ENCODE measurements at places on chromosomes 12 and 14.

DNA sequence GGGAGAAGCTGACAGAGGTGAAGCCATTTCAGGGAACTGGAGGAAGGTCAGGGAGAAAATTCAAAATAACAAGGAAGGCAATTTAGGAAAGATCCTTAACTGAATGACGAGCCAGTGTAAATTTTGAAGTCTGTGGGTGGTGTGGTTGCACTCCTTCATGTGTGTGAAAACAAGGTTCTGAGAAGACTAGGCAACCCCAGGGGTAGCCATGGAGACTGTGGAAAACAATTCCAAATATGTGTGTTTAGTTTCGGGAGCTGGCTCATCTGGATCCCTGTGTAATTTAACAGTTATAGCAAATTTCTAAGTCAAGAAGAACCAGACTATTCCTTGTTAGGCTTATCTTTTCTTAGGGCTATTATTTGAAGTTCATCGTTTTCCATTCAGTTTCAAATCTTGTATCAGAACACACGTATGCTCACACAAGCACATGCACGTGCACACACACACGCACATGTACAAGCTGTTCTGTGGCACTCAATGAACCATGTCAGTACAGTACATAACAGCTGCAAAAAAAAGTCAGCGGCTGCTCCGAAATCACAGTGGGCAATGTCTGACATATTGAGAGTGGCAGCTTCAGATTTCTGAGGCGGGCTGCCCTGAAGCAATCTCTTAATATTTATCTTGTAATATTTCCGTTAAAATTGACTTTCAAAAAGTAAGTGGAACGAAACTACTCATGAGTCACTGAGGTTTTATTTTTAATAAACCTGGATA is 411.2 kb downstream of the AEBP2 start:
- DNase-seq, result no peak

GRCh38 chr12:4768341-4768740 is 48.1 kb downstream of the GALNT8 start:
- no peak for DNase-seq

GRCh38 chr14:101242442-101243385 is 318.6 kb upstream of the DIO3 start:
- DNase-seq, result no peak

DNA sequence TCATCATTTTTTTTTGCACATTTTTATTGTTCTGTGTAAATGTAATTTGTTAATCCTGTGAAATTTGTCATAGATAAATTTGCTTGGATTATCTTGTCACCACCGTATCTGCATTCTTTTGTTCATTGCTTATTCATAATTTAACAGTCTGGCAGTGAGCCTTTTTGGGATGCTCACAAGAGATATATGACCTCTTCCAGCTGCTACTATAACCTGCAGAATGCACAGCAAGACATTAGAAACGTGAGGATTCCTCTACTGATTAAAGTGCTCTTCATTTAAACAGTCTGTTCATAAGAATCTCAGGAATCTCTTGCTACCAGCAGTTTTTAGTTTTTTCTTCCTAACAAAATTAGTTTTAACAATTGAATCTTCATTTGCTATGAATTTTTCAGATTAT is 9.1 kb downstream of the NPAS3 start:
- no peak for DNase-seq

GRCh38 chr12:6853626-6854025 is 1.7 kb downstream of the USP5 start:
- no peak for DNase-seq

DNA sequence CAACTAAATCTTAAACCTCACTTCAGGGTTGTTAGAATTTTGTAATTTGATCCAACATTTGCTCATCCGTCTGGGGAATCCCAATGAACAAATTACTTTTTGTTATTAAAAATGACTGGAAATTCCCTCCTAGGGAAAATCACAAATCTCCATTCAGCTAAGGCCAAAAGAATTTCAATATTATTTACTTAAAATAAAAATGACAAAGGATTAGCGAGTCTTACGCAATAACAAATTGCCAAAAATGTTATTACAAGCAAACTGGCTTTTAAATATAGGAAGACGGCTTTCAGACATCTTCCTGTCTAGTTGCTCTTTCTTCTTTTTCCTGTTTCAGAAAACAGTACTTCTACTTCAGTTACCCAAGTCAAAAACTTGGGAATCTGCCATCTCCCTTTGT is 92.4 kb upstream of the TSPAN8 start:
- DNase-seq, result no peak

DNA sequence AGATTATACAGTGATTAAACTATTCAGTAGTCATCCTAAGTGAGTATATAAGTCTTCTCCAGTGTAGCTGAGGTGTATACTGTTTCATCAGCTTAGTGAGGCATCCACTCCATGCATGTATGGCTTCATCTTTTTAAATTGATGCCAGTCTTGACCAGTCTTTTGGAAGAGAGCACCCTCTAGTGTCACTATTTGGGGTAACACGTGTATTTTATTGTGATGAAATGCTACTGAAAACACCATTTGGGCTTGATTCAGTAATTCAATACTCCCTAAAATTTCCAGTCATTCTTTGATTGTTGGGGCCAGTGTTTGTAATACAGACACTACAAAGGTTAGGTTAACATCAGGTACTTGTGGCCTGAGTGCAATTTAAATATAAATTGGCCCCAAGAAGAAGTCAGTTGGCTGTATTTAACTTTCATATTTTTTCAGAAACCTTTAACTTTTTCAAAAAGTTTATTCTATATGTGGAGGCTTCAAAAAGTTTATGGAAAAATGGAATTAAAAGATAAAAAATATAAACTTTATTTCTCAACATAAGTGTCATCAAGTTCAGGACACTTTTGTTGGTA is 35.3 kb downstream of the MIPOL1 start:
- no peak for DNase-seq

- no peak for DNase-seq
Measured at GRCh38 chr12:98405805-98406366, 109.5 kb upstream of the TMPO start.

- no peak for DNase-seq
Measured at GRCh38 chr14:85061256-85061655, 468.7 kb upstream of the FLRT2 start.

- no peak for DNase-seq
Measured at GRCh38 chr12:184811-185575, 29.0 kb downstream of the SLC6A12 start.

- peak; percentile 74 for DNase-seq
Measured at GRCh38 chr12:127145929-127146789, 1120.8 kb upstream of the TMEM132C start.

- no peak for DNase-seq
Measured at GRCh38 chr12:42426746-42427145, 100.8 kb downstream of the PPHLN1 start.

GRCh38 chr14:30681752-30682355 is 59.7 kb downstream of the SCFD1 start:
- DNase-seq, result no peak

DNA sequence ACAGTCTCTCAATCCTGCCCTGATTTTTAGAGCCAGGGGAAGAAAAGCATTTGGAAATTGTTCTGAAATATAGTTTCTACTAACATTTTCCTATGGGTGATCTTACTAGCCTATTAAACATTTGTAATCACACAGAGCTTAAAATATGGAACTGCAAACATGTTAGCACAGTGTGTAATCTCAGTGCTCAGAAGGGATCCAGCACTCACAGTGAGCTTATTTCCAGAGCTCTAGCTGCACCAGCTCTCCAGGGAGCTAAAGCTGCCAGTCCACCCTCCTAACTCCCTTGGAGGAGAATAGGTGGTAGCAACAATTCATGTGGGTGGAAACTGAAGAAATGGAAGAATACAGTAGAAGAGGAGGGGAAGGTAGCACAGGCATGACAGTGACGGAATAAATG is 64.9 kb upstream of the SYT1 start:
- no peak for DNase-seq

- no peak for DNase-seq
Measured at GRCh38 chr12:98388126-98388525, 127.3 kb upstream of the TMPO start.

- no peak for DNase-seq
Measured at GRCh38 chr12:105740970-105741725, 397.6 kb downstream of the NUAK1 start.

DNA sequence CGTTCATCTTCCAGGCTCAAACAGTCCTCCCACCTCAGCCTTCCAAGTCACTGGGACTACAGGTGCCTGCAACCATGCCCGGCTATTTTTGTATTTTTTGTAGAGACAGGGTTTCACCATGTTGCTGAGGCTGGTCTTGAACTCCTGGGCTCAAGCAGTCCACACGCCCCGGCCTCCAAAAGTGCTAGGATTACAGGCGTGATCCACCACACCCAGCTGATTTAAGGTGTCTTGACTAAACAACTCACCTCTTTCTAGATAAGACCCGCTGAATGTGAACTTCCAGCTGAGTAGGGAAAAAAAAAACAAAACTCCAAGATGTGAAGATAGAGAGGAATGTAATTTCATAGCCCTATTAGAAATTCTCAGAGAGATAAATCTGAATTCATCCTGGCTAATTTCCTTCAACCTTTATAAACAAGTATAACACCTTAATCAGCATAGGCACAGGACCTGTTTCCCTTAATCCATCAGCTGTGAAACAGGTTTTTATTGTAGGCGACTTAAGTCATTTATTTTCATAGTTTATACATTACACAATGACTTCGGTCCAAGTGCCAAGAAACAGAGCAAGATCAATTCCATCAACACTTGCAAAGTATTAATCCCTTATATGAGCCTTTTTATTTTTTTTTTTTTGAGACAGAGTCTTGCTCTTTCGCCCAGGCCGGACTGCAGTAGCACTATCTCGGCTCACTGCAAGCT is 51.5 kb downstream of the HCAR2 start:
- no peak for DNase-seq

- no peak for DNase-seq
Measured at GRCh38 chr12:108575199-108575912, 13.0 kb downstream of the ISCU start.

DNA sequence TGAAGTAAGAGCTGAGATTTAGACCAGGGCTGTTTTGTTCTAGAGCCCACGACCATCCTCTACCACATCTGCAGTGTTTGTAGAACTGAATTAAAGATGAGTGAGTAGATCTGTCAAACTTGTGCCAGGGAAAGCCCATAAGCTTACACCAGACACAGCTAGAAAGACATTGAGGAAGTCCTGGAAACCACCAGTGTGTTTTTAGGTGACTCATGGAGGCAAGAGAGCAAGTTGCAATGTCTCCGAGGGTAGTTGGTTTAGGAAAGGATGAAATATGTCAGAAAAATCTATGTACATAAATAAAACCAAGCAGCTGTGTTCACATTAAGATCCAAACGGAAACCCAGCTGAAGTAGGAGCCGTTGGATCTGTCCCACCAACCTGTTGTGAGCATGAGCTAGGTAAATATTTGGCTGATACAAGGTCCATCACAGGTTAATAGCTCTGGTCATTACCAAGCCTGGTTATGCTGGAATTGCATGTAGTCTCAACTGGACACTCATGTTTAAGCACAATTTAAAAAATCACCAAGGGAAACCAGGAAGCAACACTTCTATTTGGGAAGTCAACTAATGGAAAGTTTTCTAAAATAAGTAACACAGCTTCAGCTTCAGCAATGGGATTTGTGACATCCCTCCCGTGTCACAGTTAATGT is 49.9 kb upstream of the PLEKHG3 start:
- DNase-seq, result no peak

GRCh38 chr14:99516156-99516870 is 35.1 kb downstream of the CCNK start:
- no peak for DNase-seq

- DNase-seq, result no peak
Measured at GRCh38 chr12:27554421-27555186, 30.6 kb downstream of the PPFIBP1 start.

DNA sequence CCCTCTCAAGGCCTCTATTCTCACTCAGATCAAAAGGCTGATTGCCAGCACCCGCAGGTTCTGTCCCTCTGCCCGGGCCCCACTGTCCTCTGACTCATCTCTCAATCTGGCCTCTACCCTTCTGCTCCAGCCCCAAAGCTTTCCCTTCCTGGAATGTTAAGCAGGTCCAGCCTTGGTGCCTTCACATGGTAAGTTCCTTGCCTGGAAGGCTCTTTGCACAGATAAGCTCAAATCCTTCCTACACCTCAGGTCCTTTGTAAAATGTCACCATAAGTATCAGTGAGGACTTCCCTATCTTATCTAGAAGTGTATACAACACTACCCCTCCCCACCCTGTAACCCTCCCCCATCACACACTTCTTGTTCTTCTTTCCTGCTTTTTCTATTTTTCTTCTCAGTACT is 22.2 kb downstream of the LPCAT3 start:
- no peak for DNase-seq

GRCh38 chr12:120847392-120847791 is 56.8 kb downstream of the SPPL3 start:
- DNase-seq, result no peak

DNA sequence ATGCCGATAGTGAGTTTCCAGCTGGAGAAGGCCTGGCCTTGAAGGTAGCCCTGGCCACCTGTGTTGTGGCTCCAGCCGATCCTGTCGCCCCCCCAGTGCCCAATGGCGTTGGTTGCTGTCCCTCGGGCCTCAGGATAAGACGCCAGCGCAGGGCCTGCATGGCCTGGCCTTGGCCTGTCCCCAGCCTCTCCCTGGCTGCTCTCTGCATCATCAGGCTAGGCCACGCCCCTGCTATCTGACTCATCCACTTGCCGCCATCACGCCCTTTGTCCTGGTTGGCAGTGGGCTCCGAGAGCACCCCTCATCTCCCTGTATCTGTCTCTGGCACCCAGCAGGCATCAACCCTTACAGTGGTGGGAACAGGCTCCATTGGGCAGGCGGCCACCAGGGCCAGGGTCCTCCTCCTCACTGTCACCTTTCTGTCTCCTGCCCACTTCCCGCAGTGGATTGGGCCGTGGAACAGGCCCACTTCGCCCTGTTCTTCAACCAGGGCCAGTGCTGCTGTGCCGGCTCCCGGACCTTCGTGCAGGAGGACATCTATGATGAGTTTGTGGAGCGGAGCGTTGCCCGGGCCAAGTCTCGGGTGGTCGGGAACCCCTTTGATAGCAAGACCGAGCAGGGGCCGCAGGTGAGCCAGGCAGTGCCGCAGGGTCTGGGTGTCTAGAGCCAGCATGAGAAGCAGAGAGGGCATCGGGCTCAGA is 25.6 kb downstream of the ALDH2 start:
- DNase-seq, result no peak

DNA sequence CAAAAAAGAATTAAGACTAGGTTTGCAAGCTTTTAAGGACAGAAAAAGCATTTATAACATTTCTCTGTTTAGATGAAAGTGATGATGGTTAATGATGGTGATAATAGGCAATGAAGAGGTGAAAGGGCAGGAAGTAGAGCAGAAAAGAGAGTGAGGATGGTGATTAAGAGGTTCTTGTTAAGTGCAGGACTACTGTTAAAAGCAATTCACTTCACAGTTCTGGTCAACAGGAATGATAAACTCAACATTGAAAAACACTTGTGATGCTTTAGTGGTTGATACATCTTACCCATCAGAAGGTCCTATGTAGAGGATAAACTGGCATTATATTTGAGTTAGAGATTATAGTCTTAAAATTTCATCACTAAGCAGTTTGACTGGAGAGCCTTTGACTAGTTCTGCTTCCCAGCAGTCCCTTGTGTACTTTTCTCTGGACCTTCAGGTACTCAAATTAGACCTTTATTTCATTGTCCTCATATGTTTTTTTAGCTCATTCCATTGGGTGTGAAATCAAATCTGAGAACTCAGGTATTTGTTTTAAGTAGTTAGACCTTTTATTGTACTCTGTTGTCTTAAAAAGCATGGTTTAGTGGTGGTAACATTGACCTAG is 10.9 kb downstream of the RAP1B start:
- no peak for DNase-seq

GRCh38 chr12:71045781-71046180 is 112.0 kb downstream of the TSPAN8 start:
- DNase-seq, result no peak

GRCh38 chr14:66701813-66702212 is 193.9 kb downstream of the GPHN start:
- no peak for DNase-seq
